ENCODE measurements at places on chromosomes 2 and 18. TPM values are rescaled to one million over a fixed set of nuclear protein-coding genes. Genes with fewer than 3 reads are reported as not detected.

GRCh38 chr2:237299906-237300305, 114.1 kb downstream of the COL6A3 start:
- DNase-seq = peak; percentile 99

DNA sequence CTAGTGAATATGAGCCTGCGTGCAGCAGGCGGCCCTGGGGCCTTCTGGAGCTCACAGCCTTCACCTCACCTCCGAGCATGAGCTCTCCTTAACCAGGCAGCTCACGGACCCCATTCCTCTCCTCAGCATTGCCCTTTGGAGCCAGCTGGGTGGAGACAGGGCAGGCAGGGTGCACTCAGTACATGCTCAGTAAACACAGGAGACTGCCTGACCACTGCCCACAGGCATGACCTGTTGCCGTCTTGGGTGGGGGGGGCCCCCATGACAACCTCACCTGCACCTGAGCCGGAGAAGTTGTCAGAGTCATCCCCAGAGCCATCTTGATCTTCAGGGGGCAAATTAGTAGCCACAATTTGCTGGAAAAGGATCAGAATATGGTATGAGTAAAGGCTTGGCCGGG, 19.9 kb downstream of the SDC1 start:
- no peak for DNase-seq

GRCh38 chr18:4842751-4843150, 354.3 kb downstream of the AKAIN1 start:
- no peak for DNase-seq

- DNase-seq = no peak
Measured at GRCh38 chr18:44213293-44213692, 467.4 kb upstream of the SETBP1 start.

DNA sequence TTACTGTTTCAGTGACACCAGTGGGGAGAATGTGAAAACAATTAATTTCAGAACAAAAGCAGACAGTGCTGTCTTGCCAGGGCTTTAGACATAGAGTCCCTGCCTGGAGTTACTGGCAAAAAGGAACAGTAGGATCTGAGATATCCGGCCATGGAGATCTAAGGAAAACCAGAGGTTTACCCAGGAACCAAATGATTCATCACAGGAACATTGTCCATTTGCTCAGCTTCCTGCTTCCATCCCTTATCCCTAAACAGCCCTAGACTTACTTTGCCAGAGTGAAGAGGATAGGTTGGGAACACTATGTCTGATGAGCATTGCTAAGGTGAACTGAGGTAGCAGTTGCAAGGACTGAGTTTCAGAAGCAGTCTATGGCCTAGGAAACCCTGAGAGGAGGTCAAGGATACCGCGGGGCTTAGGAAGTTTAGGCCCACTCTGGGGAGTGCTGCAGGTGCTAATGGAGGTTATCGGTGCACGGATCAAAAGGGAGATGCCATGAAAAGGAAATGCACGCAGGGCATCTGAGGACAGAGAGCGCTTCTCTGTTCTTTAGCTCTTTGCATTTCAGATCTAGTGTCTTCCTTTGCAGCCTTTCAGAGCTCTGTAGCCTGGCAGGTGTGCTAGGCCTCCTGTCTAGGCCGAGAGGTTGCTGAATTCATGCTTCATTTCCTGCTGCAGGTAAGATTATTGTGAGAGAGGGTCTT, 223.9 kb downstream of the CDCA7 start:
- DNase-seq = no peak

The SPOPL gene
- polyA plus RNA-seq = 4.1 TPM

- no peak for DNase-seq
Measured at GRCh38 chr18:68504441-68505177, 210.3 kb downstream of the TMX3 start.

The IL1A gene
- 0.39 TPM for polyA plus RNA-seq

GRCh38 chr18:27249933-27250332, 64.8 kb upstream of the CHST9 start:
- no peak for DNase-seq

DNA sequence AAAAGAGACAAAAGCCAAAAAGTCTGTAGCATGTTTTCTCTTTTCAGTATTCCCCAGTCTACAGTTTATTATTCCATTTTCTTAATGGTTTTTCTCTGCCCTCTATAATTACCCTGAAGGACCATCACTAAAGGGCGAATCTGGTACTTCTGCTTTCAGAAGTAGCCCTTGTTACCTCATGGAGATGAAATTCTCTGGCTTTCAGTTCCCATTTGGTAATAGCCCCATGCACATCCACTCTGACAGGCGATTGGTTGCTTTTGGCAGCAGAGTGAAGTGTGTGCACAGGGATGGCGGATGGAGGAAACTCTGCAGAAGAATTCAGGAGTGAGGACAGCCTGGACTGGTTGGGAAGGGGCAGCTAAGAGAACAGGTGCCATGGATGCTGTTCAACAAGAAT, 66.3 kb upstream of the NABP1 start:
- DNase-seq = no peak

The RGPD3 gene
- 0.06 TPM for polyA plus RNA-seq

DNA sequence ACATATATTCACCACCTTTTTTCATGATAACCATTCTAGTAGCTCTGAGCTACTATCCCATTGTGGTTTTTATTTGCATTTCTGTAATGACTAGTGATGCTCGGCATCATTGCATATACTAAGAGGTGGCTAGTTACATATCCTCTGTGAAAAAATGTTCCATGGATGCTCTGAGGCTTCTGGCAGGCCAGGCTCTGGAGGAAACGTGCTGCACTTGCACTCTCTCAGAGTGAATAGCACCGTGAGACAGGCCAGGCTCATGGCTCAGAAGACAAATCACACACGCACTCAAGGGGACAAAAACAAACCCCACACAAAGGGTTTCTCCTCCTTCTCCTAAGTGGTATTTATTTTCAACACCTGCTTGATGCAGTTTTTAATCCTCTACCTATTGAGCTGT, 1085.3 kb upstream of the CNTNAP5 start:
- DNase-seq = no peak

GRCh38 chr2:229835596-229836283, 86.1 kb downstream of the TRIP12 start:
- peak; percentile 77 for DNase-seq

DNA sequence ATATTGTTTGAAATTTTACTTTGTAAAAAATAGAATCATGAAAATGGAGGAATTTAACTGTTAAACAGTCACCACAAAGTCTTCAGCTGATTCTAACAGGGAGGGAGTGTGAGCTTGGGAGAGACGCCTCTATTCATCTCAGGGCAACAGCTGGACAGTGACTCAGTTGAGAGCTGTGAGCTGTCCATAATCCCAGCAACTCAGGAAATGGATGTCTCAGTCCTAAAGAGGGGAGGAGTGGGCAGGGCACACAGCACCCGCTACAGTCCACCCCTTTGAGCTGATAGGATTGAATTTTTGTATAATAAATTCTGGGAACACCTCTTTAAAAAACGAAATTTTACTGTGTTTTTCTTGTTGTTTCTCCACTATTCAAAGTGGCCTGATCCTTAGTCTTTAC, 255.1 kb upstream of the THUMPD2 start:
- peak; percentile 97 for DNase-seq

The STARD6 gene
- polyA plus RNA-seq = not detected

- no peak for DNase-seq
Measured at GRCh38 chr2:138485019-138485418, 16.6 kb upstream of the SPOPL start.

- DNase-seq = no peak
Measured at GRCh38 chr18:70290482-70291294, 1.8 kb downstream of the SOCS6 start.

The DSC1 gene
- polyA plus RNA-seq = not detected

DNA sequence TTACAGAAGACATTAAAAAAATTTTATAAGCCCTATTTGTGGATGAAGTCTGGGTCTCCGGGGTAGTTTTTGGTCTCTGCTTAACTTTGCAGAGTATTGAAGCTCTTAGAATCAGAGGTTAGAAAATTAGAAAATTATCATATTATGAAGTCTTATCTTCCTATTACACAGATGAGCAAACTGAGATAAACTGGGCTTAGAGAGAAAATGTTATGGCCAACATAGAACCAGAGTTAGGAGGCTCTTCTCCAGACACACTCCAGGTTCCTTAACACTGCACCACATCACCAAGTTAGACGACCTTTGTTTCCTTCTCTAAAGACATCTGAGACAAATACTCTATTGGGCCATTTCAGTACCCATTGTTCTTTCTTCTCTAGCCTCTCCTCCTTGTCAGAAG, 36.7 kb upstream of the NEB start:
- DNase-seq = no peak

The ZNF519 gene
- 2.3 TPM for polyA plus RNA-seq

The TFCP2L1 gene
- not detected for polyA plus RNA-seq

DNA sequence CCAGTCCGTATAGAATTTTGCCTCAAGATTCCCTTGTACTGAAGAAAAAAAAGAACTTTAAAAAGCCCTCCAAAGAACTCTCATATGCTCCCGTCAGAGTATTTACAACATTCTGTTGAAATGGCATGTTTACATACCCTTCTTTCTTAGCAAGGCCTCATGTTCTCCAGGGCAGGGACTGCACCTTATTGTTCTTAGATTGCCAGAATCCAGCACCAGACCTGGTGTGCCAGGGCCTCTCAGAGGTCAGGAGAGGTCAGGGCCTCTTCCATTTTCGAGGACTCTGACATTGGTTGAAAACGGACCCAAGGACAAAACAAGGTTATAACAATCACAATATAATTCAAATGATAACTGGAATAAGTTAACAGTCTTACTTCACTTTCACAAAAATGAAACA, 78.2 kb downstream of the TNP1 start:
- no peak for DNase-seq

The AGBL5 gene
- 21.1 TPM for polyA plus RNA-seq

DNA sequence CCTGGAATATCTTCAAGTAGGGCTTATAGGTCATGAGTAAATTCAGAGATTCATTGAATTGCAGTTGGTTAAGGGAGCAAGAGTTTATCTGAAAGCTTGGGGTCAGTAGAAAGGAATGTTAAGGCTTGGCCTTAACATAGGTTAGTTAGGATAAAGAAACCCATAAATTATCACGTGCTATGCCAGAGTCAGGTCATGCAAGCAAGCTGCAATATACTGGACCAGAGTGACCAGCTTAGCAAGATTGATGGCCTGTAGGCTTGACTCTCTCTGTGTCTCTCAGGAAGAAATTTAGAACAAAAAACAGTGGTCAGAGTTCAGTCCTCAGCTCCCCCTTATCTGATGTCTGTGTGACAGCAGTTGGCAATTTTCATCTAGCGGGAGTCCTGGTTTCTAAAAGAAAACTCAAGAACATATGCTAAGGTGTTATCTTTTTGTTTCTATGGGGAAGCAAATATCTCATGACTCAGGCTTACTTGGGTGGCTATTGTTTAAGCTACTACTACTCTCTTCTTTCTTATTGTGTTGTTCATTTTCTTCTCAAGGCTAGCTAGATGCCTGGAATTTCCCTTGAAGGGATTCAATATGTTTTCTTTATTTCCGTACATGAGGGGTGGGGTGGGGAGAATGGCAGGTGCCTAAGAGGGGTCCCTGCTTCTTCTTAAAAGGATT, 28.7 kb upstream of the MARCO start:
- no peak for DNase-seq

GRCh38 chr2:106274668-106275067, 80.6 kb upstream of the UXS1 start:
- DNase-seq = no peak

DNA sequence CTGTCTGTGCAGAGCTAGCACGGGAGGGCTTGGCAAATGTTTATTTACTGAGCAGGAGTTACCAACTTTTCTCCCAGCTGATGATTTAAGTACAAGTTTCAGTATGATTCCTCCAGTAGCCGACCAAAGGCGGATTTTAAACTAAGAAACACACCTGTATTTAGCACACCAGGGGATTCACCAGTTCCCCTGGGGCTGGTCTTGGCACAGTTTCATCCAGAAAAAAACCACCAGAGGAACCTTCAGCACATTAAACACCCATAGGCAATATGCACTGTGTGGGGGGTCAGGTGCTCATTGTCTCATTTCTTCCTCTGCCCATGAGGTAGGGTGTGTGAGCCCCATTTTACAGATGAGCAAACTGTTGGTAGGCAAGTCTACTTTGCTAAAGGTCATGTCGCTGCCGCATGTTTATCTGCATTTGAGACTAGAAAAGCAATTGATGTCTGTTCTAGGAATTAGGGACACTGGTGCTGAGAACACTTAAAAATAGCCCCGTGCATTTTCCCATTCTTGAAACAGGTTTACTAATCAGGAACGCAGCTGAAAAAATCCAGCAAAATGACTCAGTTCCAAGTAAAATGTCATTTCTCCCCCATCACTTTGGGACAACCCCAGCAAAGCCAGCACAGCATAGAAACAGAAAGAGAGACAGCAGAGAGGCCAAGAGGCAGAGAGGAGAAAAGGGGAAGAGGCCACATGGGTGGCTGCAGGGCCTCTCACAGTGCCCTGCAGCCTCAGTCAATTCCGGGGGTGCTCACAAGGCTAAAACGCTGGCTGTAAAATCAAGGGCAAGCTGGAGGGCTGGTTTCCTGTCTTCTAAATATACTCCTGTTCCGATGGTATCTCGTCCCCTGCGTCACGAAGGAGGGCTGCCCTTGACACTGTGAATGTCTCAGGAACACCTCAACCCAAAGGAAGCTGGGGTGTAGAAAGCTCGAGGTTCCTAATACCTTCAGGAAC, 166.8 kb upstream of the ID2 start:
- no peak for DNase-seq

DNA sequence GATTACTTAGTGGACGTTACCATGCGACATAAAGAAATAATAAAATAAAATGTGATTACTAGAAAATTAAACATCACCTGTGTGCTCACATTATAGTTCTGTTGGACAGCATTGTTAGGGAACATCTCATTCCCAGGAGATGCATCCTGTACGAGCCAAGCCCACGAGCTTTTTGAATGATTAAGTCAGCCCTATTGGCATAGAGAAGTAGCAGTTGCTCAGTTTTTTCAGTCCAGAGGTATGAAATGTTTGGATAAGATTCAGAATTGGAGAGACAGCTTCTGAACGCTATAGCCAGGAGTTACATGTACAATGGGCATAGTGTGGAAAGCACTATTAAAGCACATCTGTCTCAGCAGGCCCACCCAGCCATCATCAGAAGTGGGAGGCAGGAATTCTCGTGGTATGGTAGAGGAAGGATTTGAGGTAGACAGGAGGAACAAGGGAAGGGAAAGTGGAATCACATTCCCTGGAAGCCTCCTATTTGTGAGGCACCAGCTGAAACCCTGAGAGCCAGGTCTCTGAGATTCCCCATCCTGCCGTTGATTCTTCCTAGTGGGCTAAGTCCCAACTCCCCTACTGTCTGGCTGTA, 8.6 kb downstream of the SPATS2L start:
- no peak for DNase-seq

GRCh38 chr2:195501746-195502145, 155.3 kb upstream of the SLC39A10 start:
- DNase-seq = no peak

The PLEKHH2 gene
- polyA plus RNA-seq = 3.3 TPM
